CD8-positive, alpha-beta memory T cell (primary cell): ENCODE measurements at places on chromosomes 3 and 15.

DNA sequence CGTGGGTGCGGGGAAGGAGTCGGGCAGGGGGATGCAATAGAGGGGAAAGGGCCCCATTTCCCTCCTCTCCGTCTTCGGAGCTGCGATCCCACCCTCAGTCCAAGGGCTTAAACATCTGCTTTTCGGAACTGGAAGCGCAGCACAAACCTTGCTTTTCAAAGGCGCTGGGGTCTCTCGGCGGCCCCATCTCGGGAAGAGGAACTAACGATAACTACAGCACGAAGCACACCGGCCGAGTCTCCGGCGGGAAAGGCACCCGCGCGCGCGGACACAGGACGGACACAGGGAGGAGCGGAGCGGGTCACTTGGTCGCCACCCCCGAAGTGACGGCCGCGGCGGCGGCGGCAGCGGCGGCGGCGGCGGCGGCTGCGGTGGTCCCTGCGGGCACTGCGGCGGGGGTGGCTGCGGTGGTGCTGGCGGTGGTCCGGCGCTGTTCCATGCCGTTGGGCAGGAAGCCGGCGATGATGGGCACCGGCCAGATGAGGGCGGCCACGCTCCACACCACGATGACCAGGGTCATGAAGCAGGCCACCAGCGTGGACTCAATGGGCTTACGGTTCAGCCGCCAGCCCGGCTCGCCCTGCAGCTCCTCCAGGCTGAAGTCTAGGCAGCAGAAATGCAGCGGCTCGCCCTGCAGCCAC is 1.1 kb downstream of the TMEM158 start:
- no peak for DNase-seq

GRCh38 chr15:74505837-74506514 is 35.0 kb upstream of the ARID3B start:
- DNase-seq, result no peak

DNA sequence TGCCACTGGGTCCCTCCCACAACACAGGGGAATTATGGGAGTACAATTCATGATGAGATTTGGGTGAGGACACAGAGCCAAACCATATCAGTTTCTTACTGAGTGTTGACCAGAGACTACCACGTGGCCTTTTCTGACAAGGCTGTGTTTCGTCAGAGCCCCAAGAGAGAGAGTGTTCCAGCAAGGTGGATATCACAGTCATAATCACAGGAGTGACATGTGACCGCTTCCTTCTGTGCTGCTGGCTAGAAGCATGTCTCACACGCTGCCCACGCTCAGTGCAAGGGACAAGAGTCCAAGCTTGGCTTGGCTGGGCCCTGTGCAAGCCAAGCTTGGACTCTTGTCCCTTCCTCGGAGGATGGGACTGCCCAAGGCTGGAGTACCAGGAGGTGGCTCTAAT is 103.2 kb downstream of the GABRG3 start:
- no peak for DNase-seq

DNA sequence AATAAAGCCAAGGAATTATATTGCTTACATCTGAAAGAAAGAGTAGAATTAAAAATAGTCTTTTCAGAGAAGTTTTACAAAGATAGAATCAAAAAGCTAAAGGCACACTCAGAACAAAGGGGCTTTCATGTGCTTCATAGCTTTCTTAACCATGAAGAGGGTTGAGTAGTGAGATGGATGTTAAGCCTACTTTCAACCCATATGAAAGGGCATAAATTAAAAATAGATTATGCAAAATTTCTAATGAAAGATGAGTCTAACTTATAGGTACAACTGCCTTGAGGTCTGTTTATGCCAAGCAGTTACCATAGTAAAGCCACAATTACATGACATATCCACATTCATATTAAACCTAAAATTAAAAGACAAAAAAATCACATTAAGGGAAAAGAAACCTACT is 223.3 kb upstream of the ARHGEF26 start:
- no peak for DNase-seq

DNA sequence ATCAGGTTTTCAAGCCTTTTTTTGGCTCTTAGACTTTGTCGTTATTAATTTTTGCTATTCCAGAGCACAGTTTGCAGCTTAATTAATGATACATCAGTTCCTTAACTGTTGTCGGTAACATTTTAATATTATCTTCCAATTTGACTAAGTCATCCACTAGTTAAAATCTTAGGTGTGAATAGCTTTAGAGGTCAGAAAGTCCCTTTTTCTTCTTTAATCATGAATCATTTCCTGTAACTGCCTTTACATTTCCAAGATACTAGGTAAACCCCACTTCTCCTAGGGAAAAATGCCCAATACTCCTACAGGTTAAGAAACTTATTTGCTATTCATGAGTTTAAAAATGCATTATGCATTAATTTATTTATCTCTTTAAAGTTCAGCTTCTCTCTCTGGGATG is 260.9 kb upstream of the CFAP20DC start:
- DNase-seq, result no peak

DNA sequence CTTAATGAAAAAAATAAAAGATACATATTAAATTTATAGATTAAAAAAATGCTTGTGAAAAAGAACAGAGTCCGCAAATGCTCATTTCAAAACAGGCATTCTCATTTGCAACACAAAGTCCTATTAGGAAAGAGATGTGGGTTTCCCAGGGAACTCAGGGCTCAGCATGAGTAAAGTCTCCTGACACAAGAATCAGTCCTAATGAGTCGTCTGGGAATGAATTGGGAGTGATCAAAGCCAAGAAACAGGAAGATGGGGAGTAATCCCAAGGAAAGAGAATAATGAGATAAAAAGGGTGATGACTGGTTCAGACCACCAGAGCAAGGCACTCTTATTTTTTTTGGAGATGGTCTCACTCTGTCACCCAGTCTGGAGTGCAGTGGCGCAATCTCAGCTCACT is 443.7 kb downstream of the NR2F2 start:
- no peak for DNase-seq

- DNase-seq, result no peak
These were observed 490.7 kb downstream of the EDEM1 start for GRCh38 chr3:5678248-5678647.

DNA sequence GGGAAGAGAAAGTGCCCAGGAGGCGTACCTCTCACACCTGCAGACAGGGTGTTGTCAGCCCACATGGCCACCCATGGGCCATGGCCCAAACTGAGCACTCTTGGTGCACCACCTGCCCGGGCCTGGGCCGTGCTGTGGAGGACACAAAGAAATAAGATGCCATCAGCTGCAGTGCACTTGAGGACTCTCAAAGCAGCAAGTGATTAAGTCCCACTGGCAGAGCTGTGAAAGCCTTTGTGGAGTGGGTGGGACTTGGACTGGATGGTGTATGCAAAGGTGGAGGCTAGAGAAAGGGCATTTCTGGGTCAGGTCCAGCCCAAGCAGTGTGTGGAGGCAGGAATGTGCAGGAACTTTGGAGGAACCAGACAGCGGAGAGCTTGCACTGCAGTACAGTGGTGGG is 122.3 kb downstream of the MEGF11 start:
- no peak for DNase-seq

- DNase-seq, result no peak
These were observed 1346.1 kb downstream of the OTOL1 start for GRCh38 chr3:162842549-162843216.

GRCh38 chr15:57158589-57158988 is 217.7 kb upstream of the CGNL1 start:
- DNase-seq, result no peak
